ENCODE measurements at places on chromosomes 6 and 20.

DNA sequence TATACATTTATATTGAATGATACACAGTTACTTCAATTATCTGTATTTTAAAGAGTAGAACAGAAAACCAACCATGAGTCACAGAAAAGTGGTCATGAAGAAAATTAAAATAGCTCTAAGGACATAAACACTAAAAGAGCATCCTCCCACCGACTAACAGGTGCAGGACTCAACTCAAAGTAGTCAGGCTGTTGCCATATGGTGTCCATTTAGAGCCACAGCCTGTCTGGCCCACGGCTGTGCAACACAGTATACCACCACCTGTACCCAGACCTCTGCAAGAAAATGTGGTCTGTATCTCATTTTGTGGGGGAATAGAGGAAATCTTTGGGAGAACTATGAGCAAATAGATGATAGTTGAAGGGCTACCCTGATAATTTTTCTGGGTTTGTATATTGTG, 449.8 kb upstream of the RNF217 start:
- peaks cover 28% of the 10 kb centered on the region for H3K4me1 ChIP-seq
- no peak overlapping the region for H3K4me3 ChIP-seq
- H3K27ac ChIP-seq = peak overlapping the region; percentile 18
- H3K27me3 ChIP-seq = peaks cover 3% of the 10 kb centered on the region
- no peaks in the 10 kb centered on the region for H3K36me3 ChIP-seq

DNA sequence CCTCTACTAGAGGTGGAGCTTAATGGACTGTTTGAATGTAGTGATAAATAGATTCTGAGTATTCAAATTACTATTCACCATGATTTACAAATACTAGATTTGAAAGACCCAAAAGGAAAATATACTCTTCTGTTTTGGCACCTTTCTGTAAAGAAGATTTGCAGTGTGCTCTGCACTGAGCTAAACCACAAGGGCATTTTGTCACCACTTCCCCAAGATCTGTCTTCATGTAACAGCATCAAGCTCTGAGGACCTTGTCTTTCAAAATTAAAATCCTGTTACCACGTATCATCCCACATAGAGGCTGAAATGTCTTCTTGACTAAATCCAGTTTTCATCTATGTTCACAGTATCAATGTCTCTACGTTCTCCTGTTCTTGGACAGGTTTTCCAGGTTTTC, 3.3 kb upstream of the PGK2 start:
- no peak overlapping the region for H3K27ac ChIP-seq
- H3K36me3 ChIP-seq = no peaks in the 10 kb centered on the region
- H3K4me3 ChIP-seq = no peak overlapping the region
- no peaks in the 10 kb centered on the region for H3K4me1 ChIP-seq
- no peak for DNase-seq

DNA sequence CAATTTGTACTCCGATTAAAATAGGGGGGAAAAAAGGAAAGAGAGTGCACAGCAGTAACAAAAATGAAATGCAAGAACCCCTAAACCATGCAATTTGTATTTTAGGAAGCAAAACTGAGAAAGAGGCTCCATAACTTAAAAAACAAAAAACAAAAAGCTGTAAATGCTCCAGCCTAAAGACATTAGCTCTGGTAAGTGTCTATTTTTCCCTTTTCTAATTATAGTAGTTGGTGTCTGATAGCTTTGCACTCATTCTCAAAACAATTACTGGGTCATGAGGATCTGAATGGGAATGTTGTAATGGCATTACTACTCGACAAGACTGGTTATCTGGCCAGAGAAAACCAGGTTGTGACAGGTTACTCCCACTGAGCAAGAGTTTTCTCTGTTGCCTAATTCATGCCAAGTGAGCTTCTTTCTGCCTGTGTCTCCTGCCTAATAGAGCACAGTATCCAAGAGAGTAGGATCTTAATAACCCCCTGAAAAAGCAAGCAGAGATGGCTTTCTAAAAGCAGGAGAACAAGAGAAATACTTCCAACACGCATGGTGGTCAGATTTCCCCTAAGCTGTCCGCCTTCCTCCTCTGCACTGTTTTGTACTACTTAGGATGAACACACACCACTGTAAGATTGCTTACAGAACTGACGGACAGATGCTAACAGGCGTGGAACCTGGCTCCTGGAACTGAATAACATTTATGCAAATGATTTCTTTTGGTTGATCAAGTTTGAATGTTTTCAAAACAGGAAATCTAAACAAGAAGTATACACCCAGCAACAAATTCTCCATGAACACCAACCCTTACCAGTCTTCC, 86.4 kb downstream of the FKBP5 start:
- peaks cover 3% of the 10 kb centered on the region for H3K27me3 ChIP-seq
- H3K4me3 ChIP-seq = no peak overlapping the region
- no peaks in the 10 kb centered on the region for H3K36me3 ChIP-seq
- DNase-seq = no peak
- no peak overlapping the region for H3K27ac ChIP-seq

- no peaks in the 10 kb centered on the region for H3K36me3 ChIP-seq
- peaks cover 6% of the 10 kb centered on the region for H3K27me3 ChIP-seq
- no peak overlapping the region for H3K4me3 ChIP-seq
- peaks cover 18% of the 10 kb centered on the region for H3K4me1 ChIP-seq
Measured at GRCh38 chr6:12293931-12294807, 4.0 kb downstream of the EDN1 start.

DNA sequence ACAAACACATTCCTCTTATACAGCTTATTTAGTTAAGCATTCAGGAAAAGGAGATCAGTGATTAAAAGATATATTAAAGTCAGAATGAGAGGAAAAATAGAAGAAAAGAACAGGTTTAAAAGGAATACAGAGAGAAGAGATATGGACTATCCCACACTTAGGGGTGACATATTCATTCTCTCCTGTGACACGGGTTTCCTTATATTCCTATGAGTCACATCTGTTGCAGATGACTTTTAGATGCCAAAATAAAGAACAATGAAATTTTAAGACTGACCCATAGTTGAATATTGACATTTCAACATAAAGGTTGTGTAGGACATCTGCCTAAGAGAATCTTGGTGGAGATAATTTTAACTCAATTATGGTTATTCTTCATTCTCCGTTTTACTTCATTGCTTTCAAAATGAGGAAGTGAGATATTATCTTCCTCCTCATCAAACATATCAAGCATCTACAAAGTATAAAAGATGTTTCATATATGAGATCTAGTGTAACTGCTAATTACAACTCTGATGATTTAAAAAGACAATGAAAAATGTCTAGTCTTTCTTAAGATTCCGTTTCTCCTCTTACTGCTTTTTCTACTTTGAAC, 1336.7 kb upstream of the CITED2 start:
- DNase-seq = no peak
- no peak overlapping the region for H3K27ac ChIP-seq
- no peaks in the 10 kb centered on the region for H3K36me3 ChIP-seq
- H3K4me1 ChIP-seq = no peaks in the 10 kb centered on the region

- peaks cover 2% of the 10 kb centered on the region for H3K27me3 ChIP-seq
- H3K4me1 ChIP-seq = peaks cover 16% of the 10 kb centered on the region
- no peak overlapping the region for H3K4me3 ChIP-seq
- no peaks in the 10 kb centered on the region for H3K36me3 ChIP-seq
- no peak overlapping the region for H3K27ac ChIP-seq
- no peak for DNase-seq
Measured at GRCh38 chr6:133093956-133094355, 147.2 kb upstream of the EYA4 start.

GRCh38 chr6:44386929-44387345, 569 bp upstream of the CDC5L start:
- peak overlapping the region; percentile 96 for H3K27ac ChIP-seq
- DNase-seq = no peak
- peak overlapping the region; percentile 97 for H3K4me3 ChIP-seq
- H3K36me3 ChIP-seq = no peaks in the 10 kb centered on the region
- H3K4me1 ChIP-seq = peaks cover 12% of the 10 kb centered on the region

GRCh38 chr6:34152042-34152524, 6.2 kb upstream of the GRM4 start:
- peaks cover 8% of the 10 kb centered on the region for H3K27me3 ChIP-seq
- no peak overlapping the region for H3K27ac ChIP-seq
- DNase-seq = no peak

DNA sequence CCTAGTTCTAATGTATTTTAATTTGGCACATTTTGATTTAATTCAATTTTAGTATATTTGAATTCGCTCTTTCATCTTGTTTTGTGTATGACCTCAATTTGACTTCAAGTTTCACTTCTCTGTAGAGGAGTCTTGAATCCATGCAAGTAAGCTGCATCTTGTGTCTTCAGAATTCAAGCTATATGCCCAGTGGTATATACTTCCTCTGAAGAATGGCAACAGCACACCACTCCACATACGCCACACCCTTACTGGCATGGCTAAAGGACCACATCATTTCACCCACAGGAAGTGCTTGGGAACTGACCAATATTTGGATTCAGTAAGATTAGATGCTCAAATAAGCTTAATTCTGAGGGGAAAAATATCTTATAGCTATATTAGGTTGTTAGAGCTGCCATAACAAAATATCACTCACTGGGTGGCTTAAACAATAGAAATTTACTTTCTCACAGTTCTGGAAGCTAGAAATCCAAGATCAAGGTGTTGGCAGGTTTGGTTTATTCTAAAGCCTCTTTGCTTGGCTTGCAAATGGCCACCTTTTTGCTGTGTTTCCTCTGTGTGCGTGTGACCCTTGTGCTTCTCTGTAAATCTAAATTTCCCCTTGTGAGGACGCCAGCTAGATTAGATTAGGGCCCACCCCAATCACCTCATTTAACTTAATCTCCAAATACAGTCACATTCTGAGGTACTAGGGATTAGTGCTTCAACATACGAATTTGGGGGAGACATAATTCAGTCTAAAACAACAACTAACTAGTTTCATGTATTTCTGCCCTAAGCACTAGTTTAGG, 2.8 kb upstream of the ASF1A start:
- H3K4me1 ChIP-seq = peaks cover 30% of the 10 kb centered on the region
- H3K27me3 ChIP-seq = peaks cover 9% of the 10 kb centered on the region
- H3K36me3 ChIP-seq = no peaks in the 10 kb centered on the region
- peak overlapping the region; percentile 95 for H3K4me3 ChIP-seq

- no peak overlapping the region for H3K4me3 ChIP-seq
- H3K27ac ChIP-seq = no peak overlapping the region
- no peak for DNase-seq
Measured at GRCh38 chr6:125439512-125439911, 137.7 kb upstream of the HDDC2 start.

GRCh38 chr6:165726965-165727381, 63.9 kb upstream of the PDE10A start:
- H3K27ac ChIP-seq = no peak overlapping the region
- no peak for DNase-seq
- no peaks in the 10 kb centered on the region for H3K4me1 ChIP-seq
- H3K27me3 ChIP-seq = no peaks in the 10 kb centered on the region

- H3K36me3 ChIP-seq = no peaks in the 10 kb centered on the region
- H3K27ac ChIP-seq = no peak overlapping the region
- H3K27me3 ChIP-seq = peaks cover 4% of the 10 kb centered on the region
- H3K4me3 ChIP-seq = no peak overlapping the region
Measured at GRCh38 chr20:6693178-6693807, 74.2 kb upstream of the BMP2 start.

DNA sequence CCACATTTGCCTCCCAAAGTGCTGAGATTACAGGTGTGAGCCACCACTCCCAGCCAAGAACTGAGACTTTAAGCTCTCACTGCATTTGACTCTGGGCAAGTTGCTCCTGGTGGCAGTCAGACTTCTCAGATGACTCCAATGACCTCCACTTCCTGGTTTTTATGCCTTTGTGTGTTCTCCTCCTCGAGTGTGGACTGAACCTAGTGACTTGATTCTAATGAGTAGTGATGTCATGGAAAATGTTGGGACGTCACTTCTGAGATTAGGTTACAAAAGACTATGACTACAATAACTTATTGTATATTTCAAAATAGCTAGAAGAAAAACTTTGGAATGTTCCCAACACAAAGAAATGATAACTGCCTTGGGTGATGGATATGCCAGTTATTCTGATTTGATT, 12.0 kb downstream of the SPINT3 start:
- DNase-seq = no peak
- H3K4me3 ChIP-seq = no peak overlapping the region
- no peaks in the 10 kb centered on the region for H3K27me3 ChIP-seq
- peaks cover 5% of the 10 kb centered on the region for H3K4me1 ChIP-seq

- H3K27ac ChIP-seq = no peak overlapping the region
- H3K27me3 ChIP-seq = peaks cover 2% of the 10 kb centered on the region
- H3K4me1 ChIP-seq = no peaks in the 10 kb centered on the region
- H3K4me3 ChIP-seq = no peak overlapping the region
- no peaks in the 10 kb centered on the region for H3K36me3 ChIP-seq
- DNase-seq = no peak
Measured at GRCh38 chr6:94099072-94099471, 679.7 kb upstream of the EPHA7 start.

DNA sequence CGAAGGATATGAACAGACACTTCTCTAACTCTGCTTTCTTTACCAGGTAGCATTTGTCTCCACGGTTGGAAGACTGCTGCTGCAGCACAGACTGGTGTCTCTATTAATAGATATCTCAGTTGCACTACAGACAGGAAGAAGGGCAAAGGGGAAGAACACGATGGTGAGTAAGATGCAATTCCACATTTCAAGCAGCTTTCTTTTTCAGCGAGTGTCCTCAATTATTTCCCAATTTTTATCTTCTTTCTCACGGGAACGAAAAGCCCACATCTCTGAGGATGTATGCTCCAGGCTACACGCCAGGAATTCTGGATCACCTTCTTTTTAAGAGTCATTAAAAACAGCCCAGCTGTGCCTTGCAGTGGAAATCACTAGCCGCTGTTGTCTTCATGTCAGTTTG, 311.6 kb upstream of the ECI2 start:
- DNase-seq = no peak
- no peaks in the 10 kb centered on the region for H3K27me3 ChIP-seq
- H3K4me3 ChIP-seq = no peak overlapping the region
- no peaks in the 10 kb centered on the region for H3K36me3 ChIP-seq
- no peak overlapping the region for H3K27ac ChIP-seq

DNA sequence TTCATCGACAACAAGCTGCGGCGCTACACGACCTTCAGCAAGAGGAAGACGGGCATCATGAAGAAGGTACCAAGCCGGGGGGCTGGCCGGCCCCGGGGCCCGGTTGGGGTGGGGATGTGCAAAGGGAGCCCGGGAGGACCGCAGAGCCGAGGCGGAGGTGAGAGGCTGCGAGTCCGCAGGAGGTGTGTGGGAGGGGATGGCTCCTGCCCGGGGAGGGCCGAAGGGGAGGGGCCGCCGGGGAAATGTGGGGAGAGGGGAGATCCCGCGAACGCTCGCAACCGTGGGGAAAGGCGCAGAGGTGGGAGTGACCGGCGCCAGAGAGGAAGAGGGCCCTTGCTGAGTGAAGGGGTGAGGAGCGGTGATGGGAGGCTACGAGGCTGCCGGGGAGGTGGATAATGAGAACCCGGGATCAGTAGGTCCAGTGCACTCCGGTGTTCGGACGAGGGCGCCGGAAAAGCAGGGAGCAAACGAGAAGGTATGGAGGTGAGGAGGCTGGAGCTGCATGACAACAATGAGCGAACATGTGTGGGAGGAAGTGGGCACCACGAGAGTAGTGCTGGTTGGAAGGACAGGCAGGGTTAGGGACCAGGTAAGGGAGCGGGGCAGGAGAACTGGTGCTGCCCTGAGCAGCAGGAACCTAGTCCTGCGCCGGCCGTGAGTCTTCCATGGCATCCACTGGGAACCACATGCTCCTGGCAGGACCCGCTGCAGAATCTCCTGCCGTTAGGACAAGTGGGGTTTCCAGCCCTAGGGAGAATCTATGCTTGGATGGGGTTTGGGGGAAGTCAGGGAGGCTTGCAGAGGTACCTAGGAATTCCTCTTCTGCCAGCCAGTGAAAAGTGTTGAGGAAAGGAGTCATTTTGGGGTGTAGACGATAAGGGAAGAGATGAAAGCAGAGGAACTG, 1.3 kb downstream of the SRF start:
- peak overlapping the region; percentile 100 for H3K4me3 ChIP-seq
- peak overlapping the region; percentile 77 for H3K27ac ChIP-seq
- H3K27me3 ChIP-seq = peaks cover 17% of the 10 kb centered on the region
- peak; percentile 67 for DNase-seq
- H3K4me1 ChIP-seq = peaks cover 26% of the 10 kb centered on the region
